ENCODE measurements at places on chromosomes 13 and 19.
A peak's percentile ranks its signal among the peaks of the same experiment; 100 is the strongest.

- DNase-seq: no peak
Observed at GRCh38 chr13:75458696-75459422, 23.1 kb downstream of the TBC1D4 start.

- no peak for DNase-seq
Observed at GRCh38 chr13:104014803-104015645, 948.8 kb upstream of the SLC10A2 start.

DNA sequence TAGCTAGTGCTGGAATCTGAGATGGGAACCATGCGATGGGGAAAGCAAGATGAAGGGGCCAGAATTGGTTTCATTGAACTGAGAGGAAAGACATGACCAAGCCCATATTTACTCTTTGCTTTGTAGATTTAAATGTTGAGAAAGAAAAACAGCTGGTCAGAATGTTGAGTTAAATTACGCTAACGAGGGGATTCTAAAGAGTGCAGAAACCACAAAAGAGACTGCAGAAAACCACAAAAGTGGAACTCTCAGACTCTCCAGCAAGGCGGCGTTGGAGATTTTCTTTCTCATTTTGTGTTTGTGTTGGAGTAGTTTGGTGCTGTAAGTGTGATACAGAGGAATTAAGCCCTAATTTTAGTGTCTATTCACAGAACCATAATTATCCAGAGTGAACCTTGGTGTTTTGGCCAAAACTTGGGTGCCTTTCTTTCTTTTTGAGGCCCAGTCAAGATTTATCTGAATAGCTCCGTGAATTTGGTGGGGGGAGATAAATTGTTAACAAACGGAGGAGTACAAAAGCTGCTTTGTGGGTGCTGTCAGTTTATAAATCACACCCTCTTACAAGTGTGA lies 26.3 kb downstream of the SAE1 start:
- DNase-seq: peak; percentile 47

DNA sequence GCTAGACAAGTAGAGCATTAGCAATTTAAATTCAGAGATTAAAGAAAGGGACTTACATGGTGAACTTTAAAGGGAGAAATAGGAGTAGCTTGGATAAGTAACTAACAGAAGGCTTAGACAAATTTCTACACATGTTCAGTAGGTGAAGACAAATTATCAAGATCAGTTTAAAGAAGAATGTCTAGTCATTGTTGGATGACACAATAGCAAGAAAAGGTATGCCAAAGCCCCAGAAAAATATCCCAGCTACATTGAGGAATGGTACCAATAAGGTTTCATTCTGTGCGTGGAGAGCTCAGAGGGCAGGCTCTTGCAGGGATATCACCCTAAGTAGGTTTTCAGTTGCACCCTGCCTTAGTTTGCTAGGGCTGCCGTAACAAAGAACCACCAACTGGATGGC lies 3.5 kb upstream of the STK24 start:
- DNase-seq: no peak

- no peak for DNase-seq
Observed at GRCh38 chr13:25394402-25395060, 22.8 kb downstream of the ATP8A2 start.

DNA sequence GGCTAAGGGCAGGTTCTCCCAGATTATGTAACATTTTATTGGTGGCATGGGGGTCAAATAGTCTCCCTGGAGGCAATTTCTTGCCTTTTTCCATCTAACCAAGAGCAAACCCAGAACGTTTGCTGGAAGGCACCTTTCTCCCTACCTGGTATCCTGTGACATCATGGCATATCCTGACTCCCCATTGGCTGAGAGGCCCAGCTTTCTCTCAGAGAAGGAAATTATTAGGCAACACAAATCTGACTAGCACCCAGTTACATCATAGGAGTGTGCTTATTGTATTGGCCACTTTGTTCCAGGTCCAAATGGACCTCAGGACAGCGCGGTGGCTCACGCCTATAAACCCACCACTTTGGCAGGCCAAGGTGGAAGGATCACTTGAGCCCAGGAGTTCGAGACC lies 13.0 kb downstream of the NTN5 start:
- DNase-seq: no peak

GRCh38 chr13:40379196-40379595 lies 287.2 kb downstream of the FOXO1 start:
- DNase-seq: no peak

- DNase-seq: no peak
Observed at GRCh38 chr13:48181482-48182145, 51.4 kb upstream of the ITM2B start.

DNA sequence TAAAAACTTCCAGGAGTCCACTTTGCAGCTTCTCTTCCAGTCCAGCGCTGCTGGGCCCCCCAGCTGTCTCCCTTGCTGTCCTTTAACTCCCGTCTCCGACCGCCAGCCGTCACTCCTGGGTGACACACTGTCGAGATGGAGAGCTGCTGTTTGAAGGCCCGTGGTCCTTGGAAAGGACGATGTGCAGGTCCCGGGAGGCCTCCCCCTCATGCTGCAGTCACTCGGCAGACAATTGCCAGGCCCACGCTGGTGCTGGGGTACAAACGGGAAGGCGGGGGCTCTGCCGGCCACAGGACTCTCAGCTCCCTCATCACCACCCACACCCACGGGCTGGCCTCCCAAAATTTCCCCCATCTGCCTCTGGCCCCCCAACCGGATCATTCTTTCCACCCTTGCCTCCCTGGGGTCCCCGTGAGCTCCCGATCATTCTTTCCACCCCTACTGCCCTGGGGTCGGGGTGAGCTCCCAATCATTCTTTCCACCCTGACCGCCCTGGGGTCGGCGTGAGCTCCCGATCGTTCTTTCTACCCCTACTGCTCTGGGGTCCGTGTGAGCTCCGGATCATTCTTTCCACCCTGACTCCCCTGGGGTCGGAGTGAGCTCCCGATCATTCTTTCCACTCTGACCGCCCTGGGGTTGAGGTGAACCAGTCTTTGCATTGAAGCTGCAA lies 16.0 kb upstream of the ZNF554 start:
- DNase-seq: no peak

GRCh38 chr13:20149762-20150161 lies 11.1 kb downstream of the GJA3 start:
- DNase-seq: no peak

GRCh38 chr19:33376423-33376822 lies 2.9 kb downstream of the CEBPG start:
- no peak for DNase-seq

DNA sequence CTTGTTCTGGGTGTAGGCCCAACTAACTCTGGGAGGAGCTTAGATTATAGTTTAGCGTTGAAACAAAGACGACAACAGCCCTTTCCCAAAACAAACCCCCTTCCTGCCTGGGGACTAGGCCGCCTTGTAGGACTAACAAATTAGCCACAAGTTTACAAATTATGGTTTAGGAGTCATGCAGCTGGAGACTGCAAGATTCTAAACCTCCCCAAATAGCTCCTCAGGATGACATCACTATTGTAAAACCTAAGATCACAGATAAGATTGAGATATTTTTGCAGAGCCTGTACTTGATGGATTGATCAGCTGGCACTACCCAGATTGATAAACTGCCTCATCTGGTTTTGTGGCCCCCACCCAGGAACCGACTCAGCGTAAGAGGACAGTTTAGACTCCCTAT lies 2.3 kb upstream of the SLC25A15 start:
- no peak for DNase-seq

GRCh38 chr13:112114391-112114790 lies 47.4 kb downstream of the SOX1 start:
- DNase-seq: no peak

DNA sequence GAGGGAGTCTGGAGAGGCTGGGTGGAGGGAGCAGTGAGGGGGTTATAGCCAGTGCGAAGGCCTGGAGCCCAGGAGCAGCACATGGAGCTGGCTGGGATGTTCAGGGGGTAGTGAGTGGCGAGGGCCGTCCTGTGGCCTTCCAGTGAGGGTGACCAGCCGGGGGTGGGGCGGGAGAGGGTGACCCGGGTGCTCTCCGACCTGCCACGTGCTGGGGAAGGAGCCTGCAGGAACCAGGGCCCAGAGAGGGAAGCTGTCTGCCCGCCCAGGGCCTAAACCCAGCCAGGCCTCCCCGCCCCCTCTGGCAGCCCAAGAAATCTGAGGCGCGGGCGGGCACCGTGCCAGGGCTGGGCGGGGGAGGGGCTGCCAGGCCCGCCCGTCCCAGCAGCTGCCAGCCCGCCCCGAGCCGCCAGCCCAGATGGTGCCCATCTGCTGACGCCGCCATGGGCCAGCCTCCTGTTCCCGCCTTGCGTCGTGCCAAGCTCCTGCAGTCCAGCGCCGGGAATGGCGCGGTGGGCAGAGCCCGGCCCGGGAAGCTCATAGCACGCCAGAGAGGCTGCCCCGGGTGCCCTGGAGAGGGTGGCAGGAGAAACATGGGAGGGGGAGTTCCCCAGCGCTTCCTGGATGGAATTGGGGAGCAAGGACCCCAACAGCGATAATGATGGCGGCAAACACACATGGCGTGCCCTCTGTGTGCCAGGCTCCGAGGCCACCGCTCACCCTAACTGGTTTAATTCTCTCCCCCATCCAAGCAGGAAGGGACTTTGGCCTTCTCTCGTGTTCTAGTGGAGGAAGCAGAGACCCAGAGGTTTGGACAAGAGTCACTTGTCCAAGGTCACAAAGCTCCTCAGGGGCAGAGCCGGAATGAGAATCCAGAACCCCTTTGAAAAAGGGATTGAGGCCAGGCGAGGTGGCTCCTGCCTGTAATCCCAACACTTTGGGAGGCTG lies 21.5 kb downstream of the NFIC start:
- DNase-seq: no peak

- no peak for DNase-seq
Observed at GRCh38 chr19:34320277-34320676, 44.7 kb upstream of the GPI start.

DNA sequence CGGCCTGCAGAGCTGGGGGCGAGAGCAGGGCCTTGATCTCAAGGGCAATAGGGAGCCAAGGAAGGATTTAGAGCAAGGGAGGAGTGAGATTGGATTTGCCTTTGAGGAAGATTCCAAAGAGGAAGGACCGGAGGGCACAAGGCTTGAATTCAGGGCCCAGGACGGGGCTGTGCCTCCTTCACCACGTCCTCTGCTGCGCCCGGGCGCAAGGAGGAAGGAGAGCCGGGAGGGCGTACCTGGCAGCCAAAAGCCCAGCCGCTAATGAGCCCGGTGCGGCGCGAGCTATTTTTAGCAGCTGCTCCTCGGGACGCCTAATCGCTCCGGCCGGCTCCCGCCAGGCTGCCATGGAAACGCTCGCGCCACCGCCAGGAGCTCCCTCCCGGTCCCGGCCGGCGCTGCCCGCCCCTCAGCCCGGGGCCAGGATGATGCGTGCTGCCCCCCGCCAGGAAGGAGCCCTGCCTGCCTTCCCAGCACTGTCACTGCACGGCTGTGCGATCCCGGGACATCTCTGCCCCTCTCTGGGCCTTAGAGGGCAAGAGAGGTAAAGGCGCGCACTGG lies 31.3 kb downstream of the TINCR start:
- DNase-seq: no peak

GRCh38 chr13:20186771-20187170 lies 6.0 kb downstream of the GJB2 start:
- no peak for DNase-seq

DNA sequence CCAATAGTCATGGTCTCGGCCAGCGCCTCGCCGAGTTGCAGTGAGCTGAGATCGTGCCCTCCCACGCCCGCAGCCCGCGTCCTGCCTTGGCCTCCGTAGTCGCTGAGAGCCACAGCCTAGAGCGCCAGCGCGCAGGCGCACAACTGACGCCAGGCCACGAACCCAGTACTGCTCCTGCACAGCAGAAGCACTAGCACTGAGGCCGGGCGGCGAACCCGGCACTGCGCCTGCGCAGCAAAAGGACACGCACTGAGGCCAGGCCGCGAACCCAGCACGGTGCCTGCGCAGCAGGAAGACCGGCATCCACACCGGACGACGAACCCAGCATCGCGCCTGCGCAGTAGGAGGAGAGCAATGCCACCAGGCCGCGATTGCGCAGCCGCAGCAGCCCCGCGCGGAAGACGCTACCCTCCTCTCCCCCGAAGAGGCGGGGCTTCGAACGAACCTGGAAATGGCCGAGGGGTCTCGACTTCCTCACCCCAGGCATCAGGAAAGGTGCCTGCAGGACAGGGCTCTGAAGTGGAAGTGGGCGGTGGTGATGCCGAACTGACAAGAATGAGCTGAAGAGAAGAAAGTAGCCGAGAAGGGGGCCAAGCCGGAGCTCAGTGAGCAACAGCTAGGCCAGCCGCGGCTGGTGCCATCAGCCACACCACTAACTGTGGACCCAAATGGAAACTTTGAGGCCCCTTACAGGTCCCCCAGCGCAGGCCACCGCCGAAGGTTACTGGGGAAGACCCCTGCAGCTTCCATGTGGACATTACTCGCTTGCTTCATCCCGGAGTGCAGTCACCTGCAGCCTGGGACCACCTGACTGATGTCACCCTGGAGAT lies 7.5 kb downstream of the F10 start:
- peak; percentile 27 for DNase-seq

- DNase-seq: no peak
Observed at GRCh38 chr13:106416645-106417044, 118.8 kb downstream of the EFNB2 start.

DNA sequence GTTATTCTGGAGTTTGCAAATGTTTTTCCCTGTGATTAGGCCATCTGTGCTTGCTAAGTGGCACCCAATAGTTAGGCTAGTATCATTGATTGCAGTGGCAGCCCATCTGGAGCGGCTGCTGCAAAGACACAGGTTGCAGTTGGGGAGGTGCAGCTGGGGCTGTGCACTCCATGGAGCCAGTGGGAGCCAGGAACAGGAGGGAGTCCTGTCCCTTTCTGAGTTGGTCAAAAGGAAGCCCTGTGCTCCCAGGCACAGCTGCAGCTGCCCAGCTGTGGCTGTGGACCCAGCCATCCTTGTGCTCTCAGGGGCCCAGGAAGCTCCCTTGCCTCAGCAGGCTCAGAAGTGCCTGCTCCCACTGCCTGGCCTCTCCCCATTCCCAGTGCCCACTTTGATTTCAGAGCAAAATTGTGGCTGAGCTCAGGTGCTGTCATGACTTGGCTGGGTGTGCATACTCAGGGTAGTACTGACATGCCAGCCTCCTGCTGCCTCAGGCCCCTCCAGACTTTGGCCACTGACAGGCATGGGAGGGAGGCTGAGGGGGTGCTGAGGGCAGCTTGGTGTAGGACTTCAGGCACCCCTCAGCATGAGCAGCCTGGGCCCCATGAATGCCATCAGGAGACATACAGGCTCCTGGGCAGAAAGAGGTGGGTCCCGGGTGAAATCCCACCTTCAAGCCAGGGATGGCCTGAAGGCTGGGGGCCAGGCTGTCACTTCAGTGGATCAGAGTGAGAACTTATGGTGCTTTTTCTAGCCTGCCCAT lies 270.6 kb downstream of the PCDH20 start:
- DNase-seq: no peak

DNA sequence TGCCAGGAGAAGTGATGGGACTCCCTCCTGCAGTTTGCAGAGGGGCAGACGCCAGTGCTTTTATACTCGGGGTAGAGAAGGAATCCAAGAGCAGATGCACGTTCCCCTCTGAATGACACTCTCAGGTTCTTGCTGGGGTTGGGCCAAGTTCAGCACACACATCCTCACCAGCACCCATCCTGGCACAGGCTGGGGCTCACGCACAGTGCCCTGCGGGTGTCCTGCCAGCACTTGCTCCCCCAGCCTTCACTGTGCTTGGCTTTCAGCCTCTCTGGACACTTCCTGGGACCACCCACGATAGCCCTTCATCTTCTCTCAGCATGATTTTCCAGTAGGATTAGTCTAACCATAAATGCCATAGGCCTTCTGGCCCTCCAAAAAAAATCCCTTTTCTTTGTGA lies 158.6 kb downstream of the ZNF536 start:
- DNase-seq: no peak

GRCh38 chr19:7550987-7551761 lies 15.7 kb downstream of the PNPLA6 start:
- DNase-seq: peak; percentile 46

GRCh38 chr19:35153701-35154524 lies 622 bp upstream of the FXYD5 start:
- peak; percentile 82 for DNase-seq

Data from CD4-positive, alpha-beta T cell treated with Interleukin-10 for 1 hour (primary cell).